ENCODE measurements at places on chromosomes 11 and 22.

GRCh38 chr11:86244063-86244521 is 461 bp upstream of the EED start:
- peak; percentile 86 for DNase-seq

GRCh38 chr22:33776491-33776890 is 143.8 kb downstream of the LARGE1 start:
- DNase-seq = no peak

GRCh38 chr11:9104580-9104979 is 13.2 kb upstream of the SCUBE2 start:
- no peak for DNase-seq

DNA sequence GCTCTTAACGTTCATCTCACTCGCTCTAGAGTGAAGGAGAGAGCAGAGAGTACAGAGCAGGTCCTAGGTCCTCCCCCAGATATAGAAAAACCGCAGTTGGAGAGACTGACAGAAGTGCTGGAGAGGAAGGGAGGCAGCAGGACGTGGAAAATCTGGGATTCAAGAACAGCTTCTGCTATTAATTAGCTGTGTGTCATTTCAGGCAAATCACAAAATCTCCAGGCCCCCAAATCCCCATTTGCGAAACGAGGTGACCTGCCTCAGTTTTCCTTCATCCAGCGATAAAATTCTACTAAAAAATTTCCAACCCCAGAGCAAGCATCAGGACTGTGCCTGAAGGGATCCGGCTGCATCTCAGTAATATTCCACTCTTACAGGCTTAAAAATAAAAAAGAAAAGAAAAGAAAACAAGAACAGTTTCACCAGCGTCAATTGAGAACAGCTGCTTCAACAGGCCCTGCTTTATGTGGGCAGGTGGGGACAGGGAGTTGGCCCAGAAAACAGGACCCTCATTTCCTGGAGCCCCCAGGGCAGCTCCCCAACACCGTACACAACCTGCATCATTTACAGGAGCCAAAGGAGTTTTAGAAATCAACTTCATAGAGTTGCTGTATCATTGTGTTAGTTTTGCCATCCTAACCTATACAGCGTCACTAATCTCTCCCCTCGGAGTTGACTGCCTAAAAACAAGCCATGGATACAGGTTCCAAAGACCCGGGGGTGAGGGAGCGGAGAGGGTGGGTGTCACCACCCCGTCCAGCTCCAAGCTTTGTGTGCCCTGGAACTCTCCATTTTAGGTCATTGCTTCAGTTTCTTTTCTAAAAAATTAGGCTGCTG is 2.3 kb upstream of the MALAT1 start:
- no peak for DNase-seq

DNA sequence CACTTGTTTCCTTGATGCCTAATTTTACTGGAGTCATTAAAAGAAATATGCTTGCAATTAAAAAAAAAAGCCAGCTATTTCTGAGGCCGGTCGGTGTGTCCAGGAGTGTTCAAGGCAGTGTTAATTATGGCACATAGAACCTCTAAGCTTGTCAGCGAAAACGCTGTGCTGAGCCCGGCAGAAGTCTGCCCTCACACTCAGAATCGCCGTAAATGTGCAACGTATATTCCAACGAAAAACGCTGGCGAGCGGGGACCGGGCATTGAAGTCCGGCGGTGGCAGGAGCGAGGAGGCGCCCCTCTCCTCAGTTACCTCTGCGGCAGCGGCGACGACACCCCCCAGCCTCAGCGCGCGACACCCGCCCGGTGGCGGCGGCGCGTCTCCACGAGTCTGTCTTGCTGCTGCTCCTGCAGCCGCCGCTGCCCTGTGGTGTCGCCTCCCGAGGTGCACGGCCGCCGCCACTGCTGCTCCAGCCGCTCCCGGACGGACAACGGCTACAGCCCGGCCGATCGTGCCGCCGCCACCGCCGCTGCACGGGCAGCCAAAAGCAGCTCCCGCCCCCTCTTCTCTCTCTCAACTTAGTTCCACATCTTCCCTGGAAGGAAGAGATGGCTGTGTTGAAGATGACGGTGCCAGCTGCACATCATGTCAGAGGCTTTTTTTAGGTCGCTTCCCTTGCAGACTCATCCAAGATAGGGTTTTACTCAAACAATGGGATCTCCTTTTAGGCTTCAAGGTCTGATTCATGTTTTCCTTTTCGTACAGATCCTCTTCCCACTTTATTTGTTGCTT is 56.0 kb downstream of the JAM3 start:
- DNase-seq = no peak

GRCh38 chr11:114147375-114148012 is 88.0 kb downstream of the ZBTB16 start:
- DNase-seq = no peak

GRCh38 chr11:111654601-111655000 is 52.4 kb downstream of the SIK2 start:
- DNase-seq = no peak

- peak; percentile 83 for DNase-seq
These were observed 70.4 kb downstream of the GGTLC2 start for GRCh38 chr22:22714600-22715335.

DNA sequence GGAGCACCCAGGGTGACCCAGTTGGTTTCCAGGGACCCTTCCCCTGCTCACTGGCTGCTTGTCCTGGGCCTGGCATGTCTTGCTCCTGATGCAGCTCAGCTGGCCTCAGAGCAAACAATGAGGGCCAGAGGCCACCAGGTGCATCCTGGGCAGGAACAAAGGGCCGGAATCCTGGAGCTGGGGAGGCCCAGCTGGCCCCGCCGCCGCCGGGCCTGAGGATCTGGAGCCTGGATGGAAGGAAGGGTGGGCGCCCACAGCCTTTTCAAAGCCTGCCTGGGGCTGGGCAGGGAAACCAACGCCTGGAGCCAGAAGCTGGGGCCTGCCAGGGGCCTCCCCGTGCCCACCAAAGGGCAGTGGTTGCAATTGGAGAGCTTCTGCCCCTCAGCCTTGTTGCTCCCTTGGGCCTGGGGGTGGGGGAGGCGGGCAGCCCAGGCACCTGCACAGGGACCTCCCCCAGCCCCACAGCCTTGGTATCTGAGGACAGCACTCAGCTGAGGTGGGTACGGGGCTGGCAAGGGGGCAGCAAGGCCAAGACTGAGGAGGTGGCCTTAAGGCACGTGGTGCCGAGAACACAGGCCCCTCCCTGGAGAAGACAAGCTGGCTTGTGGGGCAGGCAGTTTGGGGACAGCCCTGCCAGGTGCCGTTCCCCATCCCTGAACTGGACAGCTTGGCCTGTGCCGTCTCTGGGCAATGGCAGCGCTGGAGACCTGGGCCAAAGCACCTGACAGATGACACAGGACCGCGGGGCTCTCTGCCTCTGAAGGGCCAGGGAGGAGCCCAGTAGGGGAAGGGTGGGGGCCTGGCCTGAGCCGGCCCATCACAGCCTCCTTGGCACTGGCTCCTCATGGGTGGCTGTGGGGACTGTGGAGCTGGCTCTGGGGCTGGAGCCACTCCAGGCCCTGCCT is 7.1 kb upstream of the ADORA2A start:
- DNase-seq = no peak

- no peak for DNase-seq
These were observed 370.4 kb upstream of the ANO3 start for GRCh38 chr11:25961539-25961938.

GRCh38 chr11:17257196-17257595 is 19.3 kb upstream of the NUCB2 start:
- peak; percentile 77 for DNase-seq

DNA sequence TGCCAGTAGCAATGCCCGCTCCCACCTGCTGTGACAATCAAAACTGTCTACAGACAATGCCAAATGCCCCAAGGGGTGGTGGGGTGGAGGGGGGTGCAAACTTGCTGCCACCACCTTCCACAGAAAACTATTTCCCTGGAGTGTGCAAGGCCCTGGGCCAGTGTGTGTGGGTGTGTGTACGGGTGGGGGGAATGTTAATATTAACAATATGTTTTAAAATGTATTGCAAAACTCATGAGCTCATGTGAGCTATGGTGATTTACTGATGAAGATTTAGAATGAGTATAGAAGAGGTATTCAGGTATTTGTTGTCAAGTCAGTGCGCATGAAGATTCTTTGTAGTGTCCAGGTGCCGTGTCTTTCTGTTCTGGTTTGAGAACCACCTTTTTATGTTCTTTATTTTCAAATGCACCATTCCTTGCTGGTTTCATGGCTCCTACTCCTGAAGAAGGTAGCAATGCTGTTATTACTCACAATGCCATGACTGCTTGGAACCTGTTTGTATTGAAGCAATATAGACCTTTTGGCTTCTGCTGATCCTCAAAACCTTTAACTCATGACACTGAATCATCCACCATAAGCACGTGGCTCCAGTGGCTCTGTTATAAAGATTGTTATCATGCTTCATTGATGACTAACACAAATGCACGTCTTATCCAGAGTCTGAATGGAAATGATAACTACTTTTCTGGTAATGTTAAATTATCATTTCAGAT is 29.9 kb upstream of the AQP11 start:
- no peak for DNase-seq

DNA sequence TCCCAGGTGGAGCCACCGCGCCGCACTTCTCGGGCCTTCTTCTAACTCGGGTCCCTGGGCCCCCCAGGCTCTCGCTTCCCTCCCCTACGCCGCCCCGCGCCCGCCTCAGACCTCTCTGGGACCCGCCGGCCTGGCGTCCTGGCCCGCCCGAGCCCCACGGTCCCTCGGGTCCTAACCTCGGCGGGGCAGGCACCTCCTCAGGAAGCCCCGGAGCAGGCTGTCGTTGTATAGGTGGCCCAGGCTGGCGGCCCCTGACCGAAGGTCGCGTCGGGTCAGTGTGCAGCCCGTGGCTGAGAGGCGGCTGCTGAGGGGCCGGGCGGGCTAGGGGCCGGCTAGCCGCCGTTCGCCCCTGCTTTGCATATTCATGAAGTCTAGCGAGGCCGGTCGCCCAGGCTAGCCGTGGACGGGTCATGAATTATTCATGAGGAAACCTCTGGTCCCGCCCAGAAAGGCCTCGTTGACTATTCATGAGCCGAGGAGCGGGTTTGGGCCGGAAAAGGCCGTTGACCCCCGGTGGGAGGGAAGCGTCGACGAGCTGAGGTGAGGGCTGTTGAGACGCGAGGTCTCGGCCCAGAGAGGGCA is at the start of gene HORMAD2:
TSS of gene HORMAD2 (plus strand) at position 513 of the 582 bp plus-strand sequence. CDS start 13,489 bp downstream, outside the sequence.
- DNase-seq = no peak

GRCh38 chr11:125941619-125942611 is 3.9 kb upstream of the VSIG10L2 start:
- no peak for DNase-seq

- DNase-seq = peak; percentile 38
These were observed 7.4 kb downstream of the DUSP8 start for GRCh38 chr11:1564535-1565172.

- DNase-seq = no peak
These were observed 5.5 kb upstream of the P2RY6 start for GRCh38 chr11:73266646-73267020.

- DNase-seq = peak; percentile 60
These were observed 18.0 kb downstream of the CREB3L1 start for GRCh38 chr11:46295312-46296058.

DNA sequence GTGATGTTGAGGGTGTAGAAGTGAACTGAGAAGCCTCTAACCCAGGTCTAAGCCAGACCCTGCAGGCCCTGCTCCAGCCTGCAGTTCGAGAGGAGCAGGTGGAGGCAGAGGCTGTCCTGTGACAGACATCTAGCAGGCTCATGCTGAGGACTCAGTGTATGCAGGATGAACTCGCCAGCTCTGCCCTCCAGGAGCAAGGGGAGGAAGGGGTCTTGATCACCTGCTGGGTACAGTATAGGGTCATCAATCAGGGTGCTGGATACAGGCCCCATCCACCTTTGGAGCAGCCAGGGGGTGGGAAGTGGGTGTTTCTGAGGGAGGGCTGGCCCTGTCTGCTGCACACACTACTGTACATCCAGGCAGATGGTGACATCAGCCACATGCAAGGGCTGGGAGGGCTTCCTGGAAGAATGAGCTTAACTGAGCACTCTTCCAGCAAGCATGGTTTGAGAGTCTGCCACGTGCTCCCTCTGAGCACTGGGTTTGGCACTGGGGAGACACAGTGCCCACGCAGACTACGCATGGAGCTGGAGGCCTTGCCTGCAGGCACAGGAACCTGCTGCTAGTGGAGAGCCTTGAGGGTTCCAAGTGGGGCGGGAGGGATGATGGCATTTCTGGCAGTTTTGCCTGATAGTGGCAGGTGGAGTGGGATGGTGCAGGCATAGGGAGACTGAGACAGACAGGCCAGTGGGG is 9.2 kb downstream of the MAPK8IP1 start:
- DNase-seq = no peak

- DNase-seq = peak; percentile 87
These were observed 35.7 kb downstream of the TBCEL start for GRCh38 chr11:121059605-121060004.

DNA sequence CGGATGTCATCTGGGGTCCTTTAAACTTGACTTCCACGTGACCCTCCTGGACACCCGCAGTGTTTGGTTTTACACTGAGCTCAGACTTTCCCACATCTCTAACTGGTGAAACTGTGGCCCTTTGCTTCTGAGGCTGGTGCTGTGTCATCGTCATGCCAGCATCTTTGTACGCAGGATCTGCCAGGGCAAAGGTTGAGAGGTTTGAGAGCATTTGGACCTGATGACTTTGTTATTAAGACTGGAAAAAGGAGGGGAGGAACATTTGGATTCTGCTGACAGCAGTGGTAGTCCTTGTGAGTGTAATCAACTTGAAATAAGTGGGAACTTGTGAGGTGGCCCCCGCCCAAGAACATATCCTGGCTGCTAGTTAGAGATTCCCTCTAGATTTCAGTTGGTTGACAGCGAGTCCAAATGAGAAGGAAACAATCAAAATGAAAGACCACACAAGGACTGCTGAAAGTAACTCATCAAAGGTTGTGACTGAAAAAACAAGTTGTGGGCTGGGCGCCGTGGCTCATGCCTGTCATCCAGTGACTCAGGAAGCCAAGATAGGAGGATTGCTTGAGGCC is 102.5 kb downstream of the KIAA1671 start:
- no peak for DNase-seq

GRCh38 chr11:114274637-114275036 is 21.6 kb upstream of the NNMT start:
- no peak for DNase-seq

DNA sequence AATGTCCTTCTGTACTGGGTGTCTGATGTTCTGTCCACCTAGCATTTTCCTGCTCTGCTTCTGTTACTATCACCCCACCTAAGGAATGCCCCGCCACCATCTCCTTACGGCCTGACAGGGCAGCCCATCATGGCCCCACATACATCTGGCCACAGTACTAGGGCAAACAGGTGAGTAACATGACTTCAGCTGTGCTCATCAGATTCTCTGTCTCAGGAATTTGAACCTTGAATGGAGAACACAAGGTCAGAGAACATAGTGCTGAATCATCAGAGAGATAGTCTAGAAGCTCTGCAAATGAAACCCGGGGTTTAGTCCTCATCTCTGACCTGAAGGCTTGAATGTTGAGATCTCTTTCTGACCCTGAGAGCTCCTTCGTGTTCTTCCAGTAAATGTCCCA is 32.4 kb downstream of the ZC3H12C start:
- DNase-seq = no peak

- no peak for DNase-seq
These were observed 133.9 kb downstream of the FANCF start for GRCh38 chr11:22491555-22492225.
